ENCODE measurements at places on chromosomes 12 and 14.

GRCh38 chr14:93970965-93971634, 5.3 kb downstream of the ASB2 start:
- DNase-seq = peak; percentile 33

GRCh38 chr12:72273851-72274351, 1.7 kb downstream of the TRHDE start:
- DNase-seq = no peak

- no peak for DNase-seq
These were observed 2.8 kb upstream of the SIX1 start for GRCh38 chr14:60651796-60652673.

- no peak for DNase-seq
These were observed 176.5 kb downstream of the ASCL4 start for GRCh38 chr12:107951024-107951423.

- no peak for DNase-seq
These were observed 146.5 kb downstream of the SAMD4A start for GRCh38 chr14:54713379-54713778.

DNA sequence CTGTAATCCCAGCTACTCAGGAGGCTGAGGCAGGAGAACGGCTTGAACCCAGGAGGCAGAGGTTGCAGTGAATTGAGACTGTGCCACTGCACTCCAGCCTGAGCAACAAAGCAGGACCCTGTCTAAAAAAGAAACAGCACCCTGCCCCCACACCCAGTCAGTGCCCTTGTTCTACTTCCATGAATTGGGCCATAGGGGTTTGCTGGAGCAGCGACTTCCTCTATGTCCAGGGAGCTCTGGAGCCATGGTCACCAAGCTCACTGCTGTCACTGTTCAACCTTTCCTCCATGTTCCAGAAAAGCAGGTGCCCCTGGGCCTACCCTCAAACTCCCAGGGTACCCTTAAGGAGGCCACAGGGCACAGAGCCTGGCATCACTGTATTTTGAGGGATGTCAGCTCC, 116.8 kb downstream of the RIN3 start:
- DNase-seq = no peak

GRCh38 chr12:88235183-88235833, 93.2 kb downstream of the TMTC3 start:
- DNase-seq = no peak

DNA sequence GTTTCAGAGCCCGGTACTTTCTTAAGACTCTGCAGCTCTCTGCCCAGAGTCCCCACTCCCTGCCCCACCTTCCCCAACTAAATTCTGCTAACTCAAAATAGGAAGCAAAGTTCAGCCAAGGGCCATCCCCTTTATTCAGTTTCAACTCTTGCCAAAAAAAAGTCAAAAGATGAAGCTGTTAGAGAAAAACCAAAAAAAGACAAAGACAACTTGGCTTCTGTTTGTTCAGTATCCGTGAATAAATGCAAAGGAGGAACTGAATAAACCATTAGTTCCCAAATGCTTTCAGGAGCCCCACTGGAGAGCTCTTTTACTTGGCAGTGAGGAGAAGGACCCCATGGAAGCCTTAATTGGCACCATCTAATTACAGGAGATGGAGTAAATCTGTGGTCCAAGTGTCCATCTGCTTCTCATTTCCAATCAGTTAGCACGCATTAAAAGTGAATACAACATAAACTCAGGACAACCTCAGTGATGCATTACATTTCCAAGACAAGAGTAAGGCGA, 155.4 kb upstream of the GZMB start:
- no peak for DNase-seq
